ENCODE measurements at places on chromosomes 1 and 21.

DNA sequence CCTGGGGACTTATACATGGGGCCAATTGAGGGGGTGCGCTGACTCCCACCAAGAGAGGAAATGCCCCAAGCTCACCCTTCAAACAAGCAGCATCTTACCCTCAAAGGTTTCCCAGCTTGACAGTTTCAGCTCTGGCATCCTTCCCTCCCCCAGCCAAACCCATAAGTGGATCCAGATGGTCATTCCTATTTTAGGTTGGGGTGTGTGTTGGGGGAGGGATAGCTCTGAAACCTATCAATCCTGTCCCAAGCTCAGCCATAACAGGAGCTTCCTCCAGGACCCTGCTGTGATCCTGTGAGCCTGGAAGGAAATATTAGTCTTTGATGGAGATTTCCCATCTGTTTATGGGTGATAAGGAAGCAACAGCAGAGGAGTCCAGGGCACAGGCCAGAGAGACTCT is 3.4 kb upstream of the TMEM222 start:
- no peak for DNase-seq

- DNase-seq = no peak
These were observed 96.6 kb upstream of the ZNF281 start for GRCh38 chr1:200506471-200506870.

- no peak for DNase-seq
These were observed 16.3 kb upstream of the OLFML2B start for GRCh38 chr1:162040001-162040400.

DNA sequence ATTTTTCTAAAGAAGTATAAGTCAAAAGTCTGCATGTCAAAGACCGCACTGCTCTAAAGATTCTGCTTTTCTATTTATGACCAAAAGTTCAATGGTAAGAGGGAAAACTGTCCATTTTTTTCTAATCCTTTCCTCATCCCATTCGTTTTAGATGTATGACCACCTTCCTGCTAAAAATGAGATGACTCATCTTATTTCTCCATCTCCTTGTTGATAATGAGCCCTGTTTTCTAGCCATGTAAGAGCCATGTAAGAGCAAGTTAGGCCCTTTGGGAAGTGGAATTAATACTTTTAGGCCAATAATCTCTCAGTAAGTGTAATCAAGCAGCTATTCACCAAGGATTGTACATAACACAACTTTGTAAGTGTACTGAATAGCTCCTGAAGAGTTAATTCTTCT is 475.6 kb upstream of the B3GALT2 start:
- no peak for DNase-seq

- no peak for DNase-seq
These were observed at the start of gene FCRL1 for GRCh38 chr1:157819896-157820295. Gene FCRL1, minus strand, starts transcription at chr1:157820120. Its CDS starts 83 bp downstream, at chr1:157820037.

DNA sequence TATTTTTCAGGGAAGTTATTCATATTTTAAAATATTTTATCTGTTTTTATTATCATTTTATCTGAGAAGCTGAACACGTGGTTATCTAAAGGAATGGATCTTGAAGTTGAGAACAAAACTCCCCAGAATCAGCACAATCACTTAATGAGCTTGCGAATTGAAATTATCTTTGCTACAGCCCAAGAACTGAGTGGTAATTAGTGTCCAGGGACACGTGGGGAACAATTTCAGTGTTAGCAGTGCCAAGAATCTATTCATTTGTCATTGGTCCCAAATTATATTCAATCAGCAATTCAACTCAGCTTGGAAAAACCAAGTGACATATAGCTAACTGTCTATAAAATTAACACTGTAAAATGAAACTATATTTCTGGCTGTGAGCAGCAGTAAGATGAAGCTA is 197.6 kb upstream of the UBE2U start:
- DNase-seq = no peak

DNA sequence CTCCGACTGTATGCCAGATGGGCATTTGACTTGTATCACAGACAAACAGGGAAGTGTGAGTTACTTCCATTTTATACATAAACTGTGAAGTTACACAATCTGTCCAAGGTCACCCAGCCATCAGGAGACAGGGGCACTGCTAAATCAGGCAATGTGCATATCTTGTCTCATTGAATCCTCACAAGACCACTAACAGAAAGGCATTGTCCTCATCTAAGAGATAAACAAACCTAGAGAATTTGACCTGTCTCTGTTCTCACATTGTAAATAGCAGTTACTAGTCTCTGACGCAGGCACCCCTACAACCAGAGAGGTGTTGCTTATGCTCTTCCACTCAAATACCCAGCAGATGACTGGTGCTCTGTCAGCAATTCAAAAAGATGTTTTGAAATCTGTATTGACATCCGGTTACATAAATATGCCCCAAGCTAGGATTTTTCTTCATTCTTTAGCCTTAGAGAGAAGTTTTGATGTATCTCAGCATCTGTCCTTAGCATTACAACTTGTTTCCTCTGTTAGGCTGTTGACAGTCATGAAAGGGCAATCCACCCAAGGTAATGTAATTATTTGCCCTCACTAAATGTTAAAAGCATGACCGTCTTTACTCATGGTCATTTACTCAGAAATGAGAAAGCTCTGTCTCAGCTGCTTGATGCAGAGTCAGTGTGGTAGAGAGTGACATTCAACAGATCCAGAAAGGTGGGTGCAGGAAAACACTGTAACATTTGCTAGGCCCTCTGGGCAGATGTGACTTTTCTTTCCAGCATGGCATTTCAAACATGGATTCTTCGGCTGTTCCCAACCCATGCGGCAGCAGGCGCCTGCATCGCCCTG is 51.9 kb upstream of the ZNF326 start:
- no peak for DNase-seq

DNA sequence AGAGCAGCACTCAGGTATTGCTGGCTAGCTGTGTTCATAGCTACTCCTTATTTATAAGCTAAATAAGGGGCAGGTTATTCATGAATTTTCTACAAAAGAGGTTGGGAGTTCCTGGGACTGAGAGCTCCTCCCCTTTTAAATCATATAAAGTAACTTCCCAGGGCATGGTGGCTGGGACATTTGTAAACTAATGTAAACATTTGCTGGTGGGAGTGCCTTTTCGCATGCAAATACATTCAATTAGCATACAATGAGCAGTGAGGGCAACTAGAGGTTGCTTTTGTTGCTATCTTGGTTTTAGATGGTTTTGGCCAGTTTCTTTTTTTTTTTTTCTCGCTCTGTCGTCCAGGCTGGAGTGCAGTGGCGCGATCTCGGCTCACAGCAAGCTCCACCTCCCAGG is 43.4 kb downstream of the GNPAT start:
- DNase-seq = no peak

- no peak for DNase-seq
These were observed 786.5 kb downstream of the LRRIQ3 start for GRCh38 chr1:73411479-73411878.

DNA sequence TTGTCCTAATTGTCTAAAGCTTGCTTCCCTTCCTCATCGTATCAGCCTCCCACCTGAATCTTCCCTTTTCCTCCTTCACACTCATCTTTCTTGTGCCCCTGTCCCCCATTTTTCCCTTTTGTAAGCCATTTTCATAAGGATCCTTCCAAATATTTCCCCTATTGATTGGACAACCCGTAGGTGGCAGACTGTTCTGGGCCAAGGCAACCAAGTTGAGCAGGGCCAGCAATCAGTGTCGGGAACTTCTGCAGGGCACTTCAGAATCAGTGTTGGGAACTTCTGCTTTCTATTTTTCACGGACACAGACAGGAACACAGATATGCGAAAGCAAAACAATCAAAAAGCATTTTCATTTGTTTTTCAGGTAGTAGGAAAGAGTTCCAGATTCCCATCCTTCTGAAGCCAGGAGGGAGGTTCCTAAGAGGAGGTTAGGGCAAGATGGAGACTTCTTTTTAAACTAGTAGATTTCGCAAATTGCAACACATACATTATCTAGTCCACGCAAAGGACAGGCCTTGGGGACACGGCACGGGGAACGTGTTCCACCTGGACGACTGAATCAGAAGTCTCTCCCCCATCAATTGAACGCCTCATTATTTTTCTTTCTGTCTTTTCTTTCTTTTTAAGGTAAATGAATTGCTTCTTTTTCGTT is 691 bp upstream of the MPZL1 start:
- no peak for DNase-seq

DNA sequence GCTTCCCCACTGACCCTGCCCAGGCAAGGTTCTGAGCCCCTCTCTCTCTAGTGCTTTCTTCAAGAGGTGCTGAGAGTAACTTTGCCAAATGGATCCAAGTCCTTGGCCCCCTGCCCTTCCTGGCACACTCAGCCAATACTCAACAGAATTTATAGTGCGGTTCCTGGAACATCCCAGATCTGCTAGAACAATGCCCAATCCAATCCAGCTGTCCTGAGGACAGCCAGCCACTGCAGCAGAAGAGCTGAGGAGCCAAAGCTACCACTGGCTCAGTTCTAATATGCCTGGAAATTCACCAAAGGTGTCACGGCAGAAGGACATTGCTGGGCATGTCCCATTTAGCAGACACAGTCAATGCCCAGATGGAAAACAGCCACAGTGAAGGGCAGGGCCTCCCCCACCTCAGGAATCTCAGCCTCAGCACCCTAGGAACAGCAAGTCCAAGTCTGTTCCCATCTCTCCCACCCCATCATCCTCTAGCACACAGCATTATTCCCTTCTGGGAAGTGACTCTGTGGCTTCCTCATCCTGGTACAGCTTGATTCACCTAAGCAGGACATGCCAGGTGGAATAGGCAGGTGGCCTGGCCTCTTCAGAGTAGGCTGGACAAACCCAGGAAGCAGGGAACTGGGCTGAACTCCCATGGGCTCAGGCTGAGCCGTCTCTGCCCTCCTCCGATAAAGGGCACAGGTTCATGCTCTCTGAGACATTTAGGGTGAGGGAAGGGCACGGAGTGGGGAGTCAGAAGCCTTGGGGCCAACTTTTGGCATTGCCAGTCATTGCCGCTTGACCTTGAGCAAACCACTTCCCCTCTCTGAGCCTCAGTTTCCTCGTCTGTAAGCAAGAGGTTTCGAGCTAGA is 24.6 kb downstream of the PMVK start:
- DNase-seq = peak; percentile 82

DNA sequence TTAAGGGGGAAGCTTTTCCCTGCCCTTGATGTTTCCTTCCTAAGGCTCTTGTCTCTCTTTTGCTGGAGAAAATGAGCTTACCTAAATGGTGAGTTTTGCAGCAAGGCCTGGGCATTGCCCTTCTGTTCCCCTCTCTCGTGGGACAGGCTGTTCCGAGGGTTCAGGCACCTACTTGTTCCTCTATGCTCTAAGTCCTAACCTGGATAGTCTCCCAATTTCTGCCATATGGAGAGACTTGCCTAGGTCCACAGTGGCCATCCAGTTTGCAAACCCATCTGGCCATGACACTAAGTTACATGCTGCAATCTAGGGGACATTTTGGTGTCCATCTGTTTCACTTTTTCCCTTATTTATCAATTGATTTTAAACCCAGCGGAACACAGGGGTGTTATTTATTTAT is 192.0 kb upstream of the KIAA0040 start:
- no peak for DNase-seq

DNA sequence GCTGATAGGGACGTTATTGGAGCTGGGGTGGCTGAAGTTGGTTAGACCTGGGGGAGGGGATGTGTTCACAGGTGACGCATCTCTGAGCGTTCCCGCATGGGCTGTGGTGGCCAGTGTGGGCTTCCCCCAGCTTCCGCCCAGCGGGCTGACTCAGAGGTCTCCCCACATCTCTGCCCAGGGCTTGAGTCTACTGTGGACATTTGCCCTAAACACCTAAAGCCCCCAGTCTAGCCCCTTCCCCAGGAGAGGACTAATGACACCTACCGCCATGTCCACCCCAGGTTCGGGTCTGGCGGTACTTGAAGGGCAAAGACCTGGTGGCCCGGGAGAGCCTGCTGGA is 2.0 kb downstream of the AGRN start:
- no peak for DNase-seq

DNA sequence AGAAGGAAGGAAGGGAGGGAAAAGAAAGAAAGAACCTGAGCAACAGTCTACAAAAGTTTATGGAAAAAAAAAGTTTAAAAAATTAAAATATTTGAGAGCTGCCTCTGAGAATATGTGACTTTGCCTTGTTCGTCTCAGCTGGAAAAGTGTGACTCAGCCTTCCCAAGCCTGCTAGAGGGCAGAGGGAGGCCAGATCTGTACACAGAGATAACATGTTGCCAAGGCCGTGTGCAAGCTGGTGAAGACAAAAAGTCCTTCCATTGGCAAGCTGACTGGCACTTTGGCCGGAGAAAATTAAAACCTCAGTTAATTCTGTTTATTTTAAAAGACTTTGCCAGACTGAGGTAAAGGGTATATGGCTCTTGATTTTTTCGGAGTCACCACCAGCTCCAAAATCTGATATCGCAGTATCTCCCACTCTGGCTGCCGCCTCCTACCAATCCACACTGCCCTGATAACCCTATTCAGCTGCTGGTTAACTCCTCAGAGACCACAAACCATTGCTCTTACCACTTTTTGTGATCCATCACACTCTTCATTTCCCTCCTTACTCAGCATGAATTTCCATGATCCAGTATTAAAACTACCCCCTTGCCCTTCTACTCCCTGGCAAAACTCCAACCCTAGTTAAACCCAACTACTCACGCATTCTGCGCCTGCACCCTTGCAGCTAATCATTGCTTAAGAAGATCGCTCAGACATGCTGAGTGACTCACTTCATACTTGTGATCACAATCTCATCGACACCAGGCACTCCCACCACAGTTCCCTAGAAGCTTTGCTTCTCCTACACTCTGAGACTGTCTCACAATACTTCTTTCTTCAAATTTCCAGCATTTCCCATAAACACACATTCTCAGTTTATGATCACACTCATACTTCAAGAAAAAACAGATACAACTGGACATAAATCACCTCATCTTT is 5.7 kb upstream of the PPP1R15B start:
- DNase-seq = no peak

- no peak for DNase-seq
These were observed 174.5 kb downstream of the DISC1 start for GRCh38 chr1:231801042-231801585.

DNA sequence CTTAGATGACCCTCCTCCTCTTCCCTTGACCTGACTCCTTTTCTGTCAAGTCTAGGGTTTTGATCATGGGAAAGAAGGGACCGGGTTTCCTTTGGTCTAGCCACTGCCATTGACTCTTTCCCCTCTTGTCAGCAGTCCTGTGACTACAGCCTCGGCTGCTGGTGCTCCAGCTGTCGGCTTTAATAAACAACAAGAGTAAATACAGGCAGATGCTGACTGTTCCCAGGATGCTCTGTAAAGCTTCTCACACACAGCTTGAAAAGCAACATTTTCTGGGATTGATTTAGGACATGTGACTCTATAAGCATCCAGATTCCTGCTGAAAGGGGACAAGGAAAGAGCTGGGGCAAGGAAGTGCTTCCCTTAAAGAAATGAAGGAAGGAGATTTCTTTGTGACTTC is 53.5 kb upstream of the CTTNBP2NL start:
- no peak for DNase-seq

GRCh38 chr21:15352009-15352408 is 287.2 kb upstream of the NRIP1 start:
- no peak for DNase-seq

All from mesenteric fat pad (tissue), 1 donor.